Right cardiac atrium (tissue), 5 donors: ENCODE measurements at places on chromosomes 5 and 9. TPM values are rescaled to one million over a fixed set of nuclear protein-coding genes. Genes with fewer than 3 reads are reported as not detected.

Gene NMUR2
- 0.09 TPM for polyA plus RNA-seq

Gene MOB3B
- 1.1 TPM for polyA plus RNA-seq

Gene EIF4E1B
- polyA plus RNA-seq, result not detected

Gene DMRT3
- not detected for polyA plus RNA-seq

Gene NR2F1
- polyA plus RNA-seq, result 29.0 TPM

Gene ZBED3
- polyA plus RNA-seq, result 5.7 TPM

Gene NAIP
- polyA plus RNA-seq, result 2.2 TPM

Gene PARP8
- polyA plus RNA-seq, result 2.4 TPM

Gene GADD45G
- 157 TPM for polyA plus RNA-seq

Gene ARRDC1
- polyA plus RNA-seq, result 38.7 TPM

Gene LAMC3
- 1.4 TPM for polyA plus RNA-seq

Gene JMY
- 4.1 TPM for polyA plus RNA-seq

Gene GOLM1
- 3.8 TPM for polyA plus RNA-seq

Gene GARIN3
- polyA plus RNA-seq, result not detected
